ENCODE measurements at places on chromosomes 1 and 21. TPM values are rescaled to one million over a fixed set of nuclear protein-coding genes. Genes with fewer than 3 reads are reported as not detected.
A peak's percentile ranks its signal among the peaks of the same experiment; 100 is the strongest.

PPIAL4G gene
- total RNA-seq: not detected

TMCC2 gene
- 10.8 TPM for total RNA-seq

RGSL1 gene
- total RNA-seq: not detected

KRTAP15-1 gene
- total RNA-seq: not detected

- peak; percentile 36 for DNase-seq
These were observed 90.3 kb downstream of the NID1 start for GRCh38 chr1:235974616-235975015.

DNA sequence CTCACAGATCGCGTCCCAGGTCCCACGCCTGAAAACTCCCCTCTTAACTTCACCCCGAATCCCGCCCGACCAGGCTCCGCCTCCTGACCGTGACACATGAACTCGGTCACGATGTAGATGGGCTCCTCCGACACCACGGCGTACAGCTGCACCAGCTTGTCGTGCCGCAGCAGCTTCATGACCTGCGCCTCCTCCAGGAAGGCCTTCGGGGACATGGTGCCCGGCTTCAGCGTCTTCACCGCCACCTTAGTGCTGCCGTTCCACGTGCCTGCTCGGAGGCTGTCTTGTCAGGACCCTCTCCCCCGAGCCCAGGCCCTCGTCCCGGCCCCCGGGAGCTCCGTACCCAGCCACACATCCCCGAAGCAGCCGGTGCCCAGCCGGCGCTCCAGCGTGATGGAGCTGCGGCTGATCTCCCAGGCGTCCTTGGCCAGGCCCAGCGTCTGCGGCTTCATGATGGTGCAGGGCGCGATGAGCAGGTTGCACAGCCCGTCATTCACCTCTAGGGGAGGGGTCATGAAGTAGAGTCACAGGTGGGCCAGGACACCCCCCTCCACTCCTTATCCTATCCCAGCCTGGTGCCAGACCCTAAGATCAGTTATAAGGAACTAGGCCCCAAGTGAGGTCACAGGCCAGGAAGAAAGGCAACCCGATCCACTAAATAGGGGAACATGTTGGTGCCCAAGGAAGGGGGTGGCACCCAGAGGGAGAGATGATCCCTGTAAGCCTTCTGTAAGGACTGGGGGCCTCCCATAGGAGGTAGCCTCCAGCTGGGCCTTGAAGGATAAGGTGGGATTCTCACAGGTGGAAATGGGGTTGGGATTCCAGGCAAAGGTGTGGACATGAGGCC, 11.6 kb upstream of the AHDC1 start:
- DNase-seq: no peak

DNA sequence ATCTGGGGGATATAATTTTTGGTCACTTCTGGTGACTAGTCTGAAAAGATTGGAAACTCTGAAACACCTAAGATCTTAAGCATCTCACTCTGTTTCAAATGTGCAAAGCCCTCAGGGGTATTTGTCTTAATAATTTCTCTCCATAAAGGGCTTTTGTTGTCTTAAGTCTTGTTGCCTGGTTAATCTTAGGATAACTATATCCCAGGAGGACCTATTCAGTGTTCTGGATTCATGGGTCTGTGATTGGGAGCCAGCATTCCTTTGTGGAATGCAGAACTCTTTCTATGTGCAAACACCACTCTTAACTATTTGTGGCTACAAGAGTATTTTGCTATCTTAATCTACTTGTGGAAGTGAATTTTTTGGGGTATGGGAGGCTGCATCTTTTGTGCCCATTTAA, 1573.0 kb upstream of the PRMT6 start:
- DNase-seq: peak; percentile 3

- no peak for DNase-seq
These were observed 33.0 kb downstream of the PIK3C2B start for GRCh38 chr1:204461331-204462228.

GRCh38 chr1:85850238-85850637, 142.0 kb upstream of the ZNHIT6 start:
- peak; percentile 96 for DNase-seq

GRCh38 chr1:47724432-47724999, 272.7 kb downstream of the TRABD2B start:
- DNase-seq: no peak

GRCh38 chr1:94101613-94102525, 19.1 kb downstream of the ABCA4 start:
- peak; percentile 27 for DNase-seq

GRCh38 chr21:26377111-26377694, 195.9 kb downstream of the CYYR1 start:
- no peak for DNase-seq

All from astrocyte (in vitro differentiated cells and primary cell).